ENCODE measurements at places on chromosomes 11 and 22. TPM values are rescaled to one million over a fixed set of nuclear protein-coding genes. Genes with fewer than 3 reads are reported as not detected.

DNA sequence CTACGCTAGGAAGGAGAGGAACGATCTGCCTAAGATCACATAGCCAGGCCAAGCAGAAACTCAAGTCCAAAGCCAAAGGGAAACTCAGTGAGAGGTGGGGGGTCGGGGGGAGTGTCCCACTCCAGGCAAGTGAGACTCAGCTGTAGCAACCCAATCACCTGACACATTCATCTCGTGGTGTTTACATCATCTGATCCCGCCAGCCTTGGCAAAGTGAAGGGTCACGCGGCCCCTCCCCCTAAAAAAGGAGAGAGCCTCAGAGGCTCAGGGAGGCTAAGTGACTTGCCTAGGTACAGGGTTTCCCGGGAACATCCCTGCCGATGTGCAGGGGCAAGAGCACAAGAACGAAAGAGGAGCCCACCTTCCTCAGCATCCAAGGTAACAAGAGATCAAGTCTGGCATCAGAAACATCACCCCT is 21.5 kb downstream of the MYH9 start:
- DNase-seq, result peak; percentile 64

DNA sequence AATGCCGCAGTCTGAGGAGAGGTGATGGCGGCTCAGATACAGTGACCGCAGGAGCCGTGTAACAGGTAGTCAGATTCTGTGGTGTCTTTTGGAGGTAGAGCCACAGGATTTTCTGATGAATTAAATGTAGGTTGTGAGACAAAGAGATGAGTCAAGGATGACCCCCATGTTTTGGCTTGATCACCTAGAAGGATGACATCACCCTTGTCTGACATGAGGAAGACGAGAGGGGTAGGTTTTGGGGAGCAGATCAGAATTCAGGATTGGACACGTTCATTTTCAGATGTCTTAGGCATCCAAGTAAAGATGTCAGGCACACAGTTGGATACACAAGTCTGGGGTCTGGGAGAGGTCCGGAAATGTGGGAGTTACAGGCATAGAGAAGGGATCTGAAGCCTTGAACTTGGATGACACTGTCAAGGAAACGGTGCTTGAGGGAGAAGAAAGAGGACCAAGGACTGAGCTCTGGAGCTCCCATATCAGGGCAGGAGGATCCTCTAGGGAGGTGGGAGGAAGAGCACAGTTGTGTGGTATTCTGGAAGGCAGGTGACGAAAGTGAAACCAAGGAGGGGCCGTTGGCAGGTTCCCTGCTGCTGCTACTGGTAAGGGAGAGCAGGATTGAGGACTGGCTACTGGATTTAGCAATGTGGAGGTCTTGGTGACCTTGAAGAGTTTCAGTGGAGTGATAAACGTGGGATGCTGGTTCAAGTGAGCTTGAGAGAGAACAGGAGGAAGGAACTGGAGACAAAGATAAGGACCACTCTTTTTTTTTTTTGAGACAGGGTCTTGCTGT is 12.6 kb upstream of the GDPD5 start:
- DNase-seq, result no peak

- DNase-seq, result no peak
Observed at GRCh38 chr11:30282289-30282631, 40.6 kb upstream of the ARL14EP start.

- DNase-seq, result no peak
Observed at GRCh38 chr11:47691979-47692378, 23.2 kb downstream of the AGBL2 start.

- DNase-seq, result no peak
Observed at GRCh38 chr22:23775779-23776375, 3.2 kb downstream of the MMP11 start.

DNA sequence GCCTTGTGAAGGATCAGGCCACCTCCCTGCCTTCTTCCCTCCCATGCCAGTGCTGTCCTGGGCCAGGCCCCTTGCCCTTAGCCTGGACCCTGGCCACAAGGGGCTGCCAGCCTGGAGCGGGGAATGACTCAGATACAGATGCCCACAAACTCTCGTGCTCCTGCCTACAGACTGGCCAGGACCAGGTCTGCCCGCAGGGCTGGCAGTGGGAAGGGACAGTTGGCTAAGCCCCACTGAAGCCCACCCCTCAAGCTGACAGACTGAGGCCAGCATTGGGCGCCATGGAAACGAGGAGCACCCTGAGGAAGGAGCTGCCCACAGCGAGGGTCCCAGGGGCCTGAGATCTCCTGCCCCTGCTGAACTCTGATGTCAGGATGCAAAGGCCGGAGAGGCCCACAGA is 14.1 kb downstream of the SCUBE1 start:
- DNase-seq, result peak; percentile 37

DNA sequence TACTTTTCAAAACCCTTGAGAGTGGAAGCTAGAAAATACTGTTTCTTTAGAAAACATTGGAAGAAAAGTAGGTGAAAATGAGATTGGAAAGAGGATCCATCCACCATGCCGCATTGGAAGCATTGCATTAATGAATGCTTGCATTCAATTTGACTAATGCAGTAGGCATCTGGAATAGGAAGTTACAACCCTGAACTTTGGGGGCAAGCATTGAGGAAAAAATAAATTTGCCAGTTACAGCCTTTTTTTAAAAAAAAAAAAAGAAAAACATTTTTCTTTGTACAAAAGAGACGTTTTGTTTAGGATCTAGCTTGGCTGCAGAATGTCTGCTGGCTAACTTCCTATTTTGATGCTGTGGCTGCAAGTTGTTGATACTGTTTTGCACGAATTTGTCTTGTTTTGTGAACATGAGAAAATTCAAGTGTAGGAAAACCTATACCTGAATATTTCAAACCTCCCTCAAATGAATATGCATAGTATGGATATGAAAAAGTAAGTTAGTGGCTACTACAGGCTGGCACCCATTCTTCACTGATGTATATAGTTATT is 28.1 kb downstream of the RTN3 start:
- DNase-seq, result no peak

DNA sequence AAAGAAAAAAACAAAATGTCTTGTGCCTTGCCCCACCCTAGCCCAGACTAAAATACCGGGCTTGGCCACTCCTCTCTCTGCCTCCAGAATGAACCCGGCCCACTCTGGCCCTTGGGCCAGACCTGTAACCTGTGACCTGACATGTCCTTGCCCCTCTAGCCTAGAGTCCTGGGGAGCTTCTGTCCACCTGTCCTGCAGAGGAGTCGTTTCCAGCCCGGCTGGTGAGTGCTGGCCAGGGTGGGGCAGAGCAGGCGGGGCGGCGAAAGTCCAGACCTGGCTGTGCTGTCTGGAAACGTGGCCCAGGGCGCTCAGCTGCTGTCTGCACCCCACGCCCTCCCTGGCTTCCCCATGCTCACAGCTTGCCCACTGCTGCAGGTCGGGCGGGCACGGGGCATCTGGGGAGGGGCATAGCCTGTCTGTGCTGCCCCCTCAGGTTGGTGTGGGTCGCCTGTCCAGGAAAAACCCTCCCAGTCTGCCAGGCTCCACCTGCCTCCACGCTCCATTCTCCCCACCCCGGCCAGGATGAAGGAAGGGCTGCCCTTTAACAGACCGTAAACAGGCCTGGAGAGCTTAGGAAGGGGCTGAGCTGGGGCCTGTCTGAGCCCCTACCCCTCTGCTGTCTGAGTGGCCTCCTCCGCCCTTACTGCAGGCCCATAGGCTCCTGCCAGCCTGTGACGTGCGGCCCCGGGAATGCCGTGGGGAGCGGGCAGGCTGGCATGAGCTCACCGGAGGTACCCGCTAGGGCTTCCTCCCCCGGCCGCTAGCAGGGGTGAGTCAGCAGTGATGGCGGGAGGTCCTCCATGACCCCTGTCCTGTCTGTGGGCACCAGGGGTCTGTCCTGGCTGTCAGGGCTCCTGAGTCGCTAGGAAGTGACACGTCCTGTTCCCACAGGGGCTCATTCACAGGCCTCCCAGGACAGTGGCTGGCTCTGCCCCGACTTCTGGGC is 1.9 kb downstream of the CD151 start:
- no peak for DNase-seq

- peak; percentile 59 for DNase-seq
Observed at GRCh38 chr11:403021-403760, 9.2 kb downstream of the PKP3 start.

GRCh38 chr22:27880778-27881394 is 38.2 kb downstream of the PITPNB start:
- DNase-seq, result no peak

DNA sequence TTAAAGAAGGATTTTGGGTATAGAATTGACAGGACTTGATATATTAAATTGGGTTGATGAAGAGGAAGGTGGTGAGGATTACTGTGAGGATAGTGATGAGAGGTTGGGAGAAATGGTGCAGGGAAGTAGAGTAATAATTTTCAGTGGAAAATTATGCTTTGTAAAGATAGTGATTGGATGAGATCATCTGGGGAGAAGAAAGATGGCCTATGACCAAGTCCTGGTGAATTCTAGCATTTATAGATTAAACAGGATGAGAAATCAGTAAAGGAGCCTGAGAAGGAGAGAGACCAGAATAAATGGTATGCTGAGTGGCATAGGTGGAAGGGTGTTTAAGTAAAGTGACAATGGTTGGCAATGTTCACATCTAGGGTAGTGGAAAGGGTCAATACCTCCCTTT is 15.0 kb downstream of the IPO7 start:
- no peak for DNase-seq

PHOX2A gene
- total RNA-seq, result 2.8 TPM

SPI1 gene
- total RNA-seq, result 0.42 TPM

Measured in H7 (cell line).